ENCODE measurements at places on chromosomes 13 and 19.
A peak's percentile ranks its signal among the peaks of the same experiment; 100 is the strongest.

GRCh38 chr13:25766576-25766975 lies 285.2 kb downstream of the SHISA2 start:
- DNase-seq: no peak

GRCh38 chr19:10088949-10089554 lies 2.9 kb downstream of the SHFL start:
- no peak for DNase-seq

- no peak for DNase-seq
Measured at GRCh38 chr13:91360246-91360751, 12.8 kb downstream of the MIR17HG start.

- DNase-seq: no peak
Measured at GRCh38 chr13:113539822-113540221, 44.7 kb upstream of the TFDP1 start.

- no peak for DNase-seq
Measured at GRCh38 chr13:64718116-64718515, 2512.0 kb downstream of the PCDH9 start.

GRCh38 chr13:76980075-76980718 lies 11.7 kb upstream of the CLN5 start:
- peak; percentile 85 for DNase-seq

DNA sequence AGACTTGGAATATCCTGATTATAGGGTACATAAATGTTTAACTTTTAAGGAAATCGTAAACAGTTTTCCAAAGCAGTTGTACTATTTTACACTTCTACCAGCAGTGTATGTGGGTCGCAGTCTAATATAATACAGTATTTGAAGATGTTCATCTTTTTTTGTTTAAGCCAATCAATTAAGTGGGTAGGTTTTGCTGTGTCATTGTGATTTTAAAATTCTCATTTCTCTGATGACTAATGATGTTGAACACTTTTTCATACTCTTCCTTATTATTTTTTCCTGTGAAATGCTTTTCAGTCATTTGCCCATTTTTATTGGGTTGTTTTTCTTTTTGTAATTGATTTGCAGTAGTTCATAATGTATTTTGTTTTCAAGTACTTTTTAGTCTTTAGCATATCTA lies 2689.7 kb downstream of the PCDH9 start:
- no peak for DNase-seq

DNA sequence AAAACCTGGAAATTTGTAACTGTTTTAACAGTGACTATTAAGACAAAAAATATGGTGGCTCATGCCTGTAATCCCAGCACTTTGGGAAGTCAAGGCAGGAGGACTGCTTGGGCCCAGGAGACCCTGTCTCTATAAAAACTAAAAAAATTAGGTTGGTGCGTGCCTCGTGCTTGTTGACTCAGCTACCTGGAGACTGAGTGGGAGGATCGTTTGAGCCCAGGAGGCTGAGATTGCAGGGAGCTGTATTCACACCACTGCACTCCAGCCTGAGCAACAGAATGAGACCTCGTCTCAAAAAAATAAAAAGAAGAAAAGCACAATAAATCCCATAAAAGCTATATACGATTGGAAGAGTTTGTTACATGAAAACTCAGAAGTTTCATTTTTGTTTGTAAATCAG lies 23.7 kb downstream of the KLF5 start:
- no peak for DNase-seq

GRCh38 chr19:679418-680286 lies 3.5 kb downstream of the FSTL3 start:
- DNase-seq: no peak

GRCh38 chr13:67306742-67307141 lies 76.6 kb upstream of the PCDH9 start:
- no peak for DNase-seq

- no peak for DNase-seq
Measured at GRCh38 chr13:98182589-98182988, 5.5 kb upstream of the RNF113B start.

DNA sequence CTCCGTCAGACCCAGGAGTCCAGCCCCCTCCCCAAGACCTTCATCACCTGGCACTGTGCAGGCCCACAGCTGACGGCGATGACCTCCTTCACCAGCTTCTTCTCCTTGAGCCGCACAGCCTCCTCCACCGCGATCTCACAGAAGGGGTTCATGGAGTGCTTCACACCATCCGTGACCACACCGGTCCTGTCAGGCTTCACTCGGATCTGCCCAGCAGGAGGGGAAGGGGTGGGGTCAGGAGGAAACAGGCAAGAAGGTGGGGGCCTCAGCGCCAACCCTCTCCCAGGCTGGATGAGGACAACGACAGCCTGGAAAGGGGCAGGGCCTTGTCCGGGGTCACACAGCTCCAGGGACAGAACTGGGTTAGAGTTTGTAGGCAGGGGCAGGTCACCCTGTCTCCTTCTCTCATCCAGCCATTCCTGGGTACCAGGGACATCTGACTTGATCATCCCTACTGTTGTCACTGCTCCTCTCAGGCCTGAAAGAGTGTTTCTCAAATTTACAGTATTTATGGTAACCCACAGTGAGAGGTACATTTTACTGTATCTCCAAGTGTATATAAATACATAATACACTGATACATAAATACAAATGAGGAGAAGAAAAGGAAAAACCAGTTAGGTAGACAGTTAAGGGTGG lies 12.0 kb downstream of the ETFB start:
- no peak for DNase-seq

GRCh38 chr13:110107568-110108347 lies 199.2 kb downstream of the COL4A1 start:
- DNase-seq: no peak

DNA sequence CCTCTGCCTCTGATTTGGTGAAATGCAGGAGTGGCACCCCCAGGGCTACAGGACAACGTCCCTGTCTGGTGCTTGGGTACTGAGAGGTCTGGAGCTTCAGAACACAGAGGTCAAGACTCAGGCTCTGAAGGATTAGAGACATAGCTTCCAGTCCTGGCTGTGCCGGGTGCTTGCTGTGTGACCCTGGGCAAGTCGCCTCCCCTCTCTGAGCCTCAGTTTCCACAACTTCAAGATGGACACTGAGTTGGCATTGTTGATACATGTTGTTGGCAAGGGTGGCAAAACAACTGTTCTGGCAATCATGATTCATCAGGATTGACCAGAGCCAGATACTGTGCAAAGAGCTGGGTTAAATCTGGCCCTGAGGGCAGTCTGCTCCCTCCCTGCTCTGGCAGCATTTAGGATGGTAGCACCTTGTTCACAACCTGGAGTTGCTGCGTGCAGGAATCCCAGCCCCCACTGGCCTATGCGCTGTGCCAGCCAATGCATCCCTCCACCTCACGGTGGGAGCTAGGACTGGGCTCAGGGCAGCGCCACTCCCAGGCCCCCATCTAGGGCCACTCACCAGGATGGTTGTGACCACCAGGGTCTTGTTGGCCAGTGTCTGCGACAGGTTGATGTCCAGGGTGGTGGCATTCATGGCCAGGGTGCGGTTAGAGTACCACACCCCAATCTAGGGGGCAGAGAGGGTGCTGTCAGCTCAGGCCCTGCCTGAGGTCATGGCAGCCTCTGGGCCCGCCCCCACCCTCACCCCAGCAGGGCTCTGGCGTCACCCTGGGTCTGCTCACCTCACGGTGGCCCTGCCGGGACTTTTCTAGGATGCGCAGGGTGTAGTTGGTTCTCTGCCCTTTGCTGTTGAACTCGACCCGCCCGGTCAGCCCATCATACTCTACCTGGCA lies 16.7 kb downstream of the GRIK5 start:
- no peak for DNase-seq

DNA sequence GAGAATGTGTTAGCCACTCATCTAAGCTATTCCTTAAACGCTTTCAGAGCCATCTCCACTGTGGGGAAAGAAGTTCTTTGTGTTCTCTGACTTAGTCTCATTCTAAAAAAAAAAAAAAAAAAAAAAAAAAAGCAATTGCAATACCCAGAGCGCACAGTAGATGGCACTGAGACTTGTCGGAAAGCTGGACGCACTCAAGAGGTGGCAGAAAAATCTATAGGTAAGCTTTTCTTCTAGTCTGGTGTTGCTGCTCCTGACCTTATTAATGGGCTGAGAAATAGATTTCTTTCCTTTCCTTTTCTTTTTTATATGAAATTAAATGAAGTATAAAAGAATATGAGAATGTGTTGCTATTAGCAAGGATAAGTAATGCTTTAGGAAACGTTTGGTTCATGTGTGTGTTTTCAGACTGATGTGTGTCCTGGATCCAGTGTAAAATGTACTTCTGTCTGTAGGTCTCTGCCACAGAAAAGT lies 4.7 kb upstream of the GJB2 start:
- DNase-seq: no peak

DNA sequence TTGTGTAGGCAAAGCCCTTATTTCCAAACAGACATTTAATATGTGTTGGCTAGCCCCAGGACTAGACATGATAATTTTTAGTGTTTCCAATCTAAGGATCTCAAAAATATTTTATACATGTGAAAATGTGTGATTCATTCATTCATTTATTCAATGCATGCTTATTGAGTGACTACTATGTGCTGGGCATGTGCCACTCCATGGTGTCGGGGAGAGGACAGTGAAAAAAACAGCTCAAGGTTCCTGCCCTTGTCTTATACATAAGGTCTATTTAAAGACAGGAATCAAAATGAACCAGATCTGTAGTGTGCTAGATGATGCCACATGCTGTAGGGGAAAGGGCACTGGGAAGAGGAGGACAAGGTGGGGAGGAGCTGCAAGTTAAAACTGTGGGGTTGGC lies 36.5 kb downstream of the GJA3 start:
- DNase-seq: no peak

GRCh38 chr19:56837492-56838023 lies 3.0 kb downstream of the PEG3 start:
- no peak for DNase-seq

GRCh38 chr19:29482855-29483640 lies 42.7 kb upstream of the VSTM2B start:
- no peak for DNase-seq

GRCh38 chr19:33720155-33720493 lies 76.5 kb upstream of the KCTD15 start:
- DNase-seq: no peak

- no peak for DNase-seq
Measured at GRCh38 chr13:98443329-98443728, 133.6 kb downstream of the STK24 start.

DNA sequence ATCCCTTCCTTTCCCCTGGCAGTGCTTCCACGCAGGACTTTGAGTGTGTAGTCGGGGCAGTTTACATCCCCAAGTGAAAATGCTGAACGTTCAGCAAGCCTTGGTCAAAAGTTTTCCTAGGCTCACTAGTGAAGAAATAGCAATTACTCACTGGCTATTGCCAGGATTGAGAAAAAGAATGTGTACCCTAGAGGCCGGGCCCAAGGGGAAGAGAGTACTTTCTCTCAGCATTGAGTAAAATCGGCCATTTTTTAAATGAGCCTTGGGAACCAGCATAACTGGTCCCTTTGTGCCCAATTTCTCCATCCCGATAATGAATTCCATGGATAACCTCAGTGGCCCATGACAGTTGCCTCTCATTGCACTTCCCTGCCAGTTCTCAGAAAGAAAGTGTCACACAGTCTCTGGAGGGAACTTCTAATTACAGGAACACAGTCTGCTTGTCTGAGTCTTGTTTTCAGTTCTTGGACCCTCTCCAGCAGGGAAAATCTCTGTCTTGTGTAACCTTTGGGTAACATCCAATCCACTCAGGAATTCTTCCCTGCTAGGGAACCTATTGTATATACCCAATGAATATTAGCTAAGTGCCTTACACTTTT lies 7.3 kb upstream of the OR7D2 start:
- DNase-seq: no peak

DNA sequence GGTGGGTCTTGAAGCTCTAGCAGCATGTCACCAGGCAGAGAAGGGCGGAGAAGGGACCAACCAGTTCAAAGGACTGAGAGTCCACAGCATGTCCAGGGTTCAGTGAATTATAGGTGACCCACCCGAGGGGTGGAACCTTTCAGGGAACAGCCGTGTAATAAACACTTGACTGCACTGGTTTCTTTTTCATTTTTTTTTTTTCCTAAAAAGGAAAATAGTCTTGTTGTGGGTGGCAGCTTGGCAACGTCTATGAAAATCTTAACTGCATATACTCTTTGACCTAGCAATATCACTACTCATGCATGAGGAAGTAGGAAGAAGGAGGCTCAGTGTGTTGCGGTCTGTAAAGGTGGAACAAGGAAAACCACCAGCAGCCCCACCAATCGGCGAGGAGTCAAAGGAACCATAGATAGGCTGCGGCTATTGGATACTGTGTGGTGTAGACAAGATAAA lies 13.0 kb upstream of the MYH14 start:
- DNase-seq: no peak

DNA sequence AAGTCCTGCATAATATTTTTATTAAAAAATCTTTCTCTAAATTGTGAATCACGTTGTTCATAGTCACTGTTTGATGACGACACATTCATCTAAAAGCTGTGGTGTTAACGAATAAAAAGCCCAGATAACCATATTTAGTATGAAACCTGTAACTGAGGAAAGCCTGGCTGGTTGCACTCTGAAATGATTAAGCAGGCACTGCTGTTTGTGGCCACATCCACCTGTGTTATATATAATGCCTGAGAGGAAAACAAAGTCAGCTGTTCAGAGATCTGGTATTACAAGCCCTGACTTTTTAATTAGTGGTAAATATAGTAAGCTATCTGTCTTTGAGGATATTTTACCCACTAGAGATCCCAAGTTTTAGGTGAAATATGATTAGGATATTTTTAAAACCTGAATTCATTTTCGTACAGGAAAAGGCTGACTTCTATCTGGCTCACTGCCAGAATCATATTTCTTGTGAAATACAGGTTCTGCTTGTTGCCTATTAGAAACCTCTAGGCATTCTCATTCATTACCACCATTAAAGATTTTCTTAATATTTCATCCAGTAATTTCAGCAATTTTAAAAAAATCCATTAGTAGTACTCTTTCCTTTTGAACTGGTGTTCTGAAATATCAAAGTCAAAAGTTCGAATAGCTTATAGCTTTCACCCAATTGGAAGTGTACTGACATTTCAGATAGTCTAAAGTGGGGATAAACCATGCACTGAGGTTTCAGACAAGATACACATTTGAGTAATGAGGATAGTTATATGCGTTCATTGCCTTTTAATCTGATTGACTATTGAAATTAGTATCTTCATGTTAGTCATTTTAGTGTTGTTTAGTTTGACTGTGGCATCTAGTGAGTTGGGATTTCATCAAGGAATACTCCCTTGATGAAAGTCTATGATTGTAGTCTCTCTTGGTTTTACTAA lies 79.7 kb downstream of the LMO7 start:
- DNase-seq: no peak

GRCh38 chr13:60411464-60411863 lies 14.4 kb downstream of the TDRD3 start:
- DNase-seq: no peak

DNA sequence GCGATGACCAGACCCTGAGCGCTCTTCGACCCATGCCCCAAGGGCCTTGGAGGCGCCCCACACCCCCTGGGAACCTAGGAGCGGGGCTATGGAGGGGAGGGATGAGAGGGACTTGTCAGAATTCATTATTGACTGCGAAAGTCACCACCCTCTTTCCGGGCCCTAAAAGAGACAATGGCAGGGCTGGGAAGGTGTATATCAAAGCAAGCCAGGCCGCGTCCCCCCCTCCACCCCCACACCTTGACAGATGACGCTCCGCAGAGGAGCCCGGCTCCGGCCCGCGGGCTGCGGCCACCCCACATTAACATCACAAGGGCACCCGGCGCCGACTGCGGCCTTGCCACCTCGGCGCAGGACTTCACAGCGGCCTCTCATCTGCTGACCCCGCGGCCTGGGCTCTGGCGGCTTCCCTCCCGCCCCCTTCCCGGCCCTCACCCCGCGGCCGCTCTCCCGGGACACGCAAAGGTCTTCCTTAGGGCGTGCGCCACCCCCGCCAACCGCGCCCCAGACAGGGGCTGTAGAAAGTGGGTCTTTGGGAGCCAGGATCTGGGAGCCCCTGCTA lies 2.4 kb downstream of the CDX2 start:
- DNase-seq: no peak
